ENCODE measurements at places on chromosomes 7 and 10.

GRCh38 chr10:128612195-128612594, 486.0 kb upstream of the MKI67 start:
- DNase-seq = no peak

DNA sequence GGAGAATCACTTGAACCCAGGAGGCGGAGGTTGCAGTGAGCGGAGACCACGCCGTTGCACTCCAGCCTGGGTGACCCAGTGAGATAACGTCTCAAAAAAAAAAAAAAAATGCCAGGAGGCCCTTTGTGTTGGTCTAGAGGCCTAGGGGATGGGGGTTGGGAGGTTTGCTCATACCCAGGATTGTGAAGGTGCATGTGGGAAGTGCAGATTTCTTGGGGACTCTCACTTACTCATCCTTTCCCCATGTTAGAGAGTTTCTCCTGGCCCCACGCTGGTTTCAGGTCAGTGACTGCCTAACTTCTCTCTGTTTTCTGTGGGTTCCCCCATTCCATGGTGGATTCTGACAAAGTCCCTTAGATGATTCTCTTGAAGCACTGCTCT, 471.5 kb upstream of the CNTNAP2 start:
- no peak for DNase-seq

DNA sequence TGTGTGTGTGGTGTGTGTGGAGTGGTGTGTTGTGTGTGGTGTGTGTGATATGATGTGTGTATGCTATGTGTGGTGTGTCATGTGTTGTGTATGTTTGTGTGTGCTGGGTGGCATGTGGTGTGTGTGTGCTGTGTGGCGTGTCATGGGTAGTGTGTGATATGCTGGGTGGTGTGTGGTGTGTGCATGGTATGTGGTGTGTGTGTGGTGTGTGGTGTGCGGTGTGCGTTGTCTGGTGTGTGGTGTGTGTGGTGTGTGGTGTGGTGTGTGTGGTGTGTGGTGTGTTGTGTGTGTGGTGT, 37.5 kb upstream of the DNAJB6 start:
- DNase-seq = no peak

DNA sequence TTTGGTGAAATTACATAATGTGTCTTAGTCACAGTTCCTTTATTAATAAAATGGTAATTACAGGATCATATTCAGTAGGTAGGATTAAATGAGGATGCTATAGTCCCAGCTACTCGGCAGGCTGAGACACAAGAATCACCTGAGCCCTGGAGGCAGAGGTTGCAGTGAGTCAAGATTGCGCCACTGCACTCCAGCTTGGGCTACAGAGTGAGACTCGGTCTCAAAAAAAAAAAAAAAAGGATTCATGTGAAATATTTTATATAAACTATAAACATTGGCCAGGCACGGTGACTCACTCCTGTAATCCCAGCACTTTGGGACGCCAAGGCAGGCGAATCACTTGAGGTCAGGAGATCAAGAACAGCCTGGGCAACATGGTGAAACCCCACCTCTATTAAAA, 197.9 kb downstream of the IMMP2L start:
- no peak for DNase-seq

- no peak for DNase-seq
Observed at GRCh38 chr10:235915-236314, 100.7 kb downstream of the ZMYND11 start.

DNA sequence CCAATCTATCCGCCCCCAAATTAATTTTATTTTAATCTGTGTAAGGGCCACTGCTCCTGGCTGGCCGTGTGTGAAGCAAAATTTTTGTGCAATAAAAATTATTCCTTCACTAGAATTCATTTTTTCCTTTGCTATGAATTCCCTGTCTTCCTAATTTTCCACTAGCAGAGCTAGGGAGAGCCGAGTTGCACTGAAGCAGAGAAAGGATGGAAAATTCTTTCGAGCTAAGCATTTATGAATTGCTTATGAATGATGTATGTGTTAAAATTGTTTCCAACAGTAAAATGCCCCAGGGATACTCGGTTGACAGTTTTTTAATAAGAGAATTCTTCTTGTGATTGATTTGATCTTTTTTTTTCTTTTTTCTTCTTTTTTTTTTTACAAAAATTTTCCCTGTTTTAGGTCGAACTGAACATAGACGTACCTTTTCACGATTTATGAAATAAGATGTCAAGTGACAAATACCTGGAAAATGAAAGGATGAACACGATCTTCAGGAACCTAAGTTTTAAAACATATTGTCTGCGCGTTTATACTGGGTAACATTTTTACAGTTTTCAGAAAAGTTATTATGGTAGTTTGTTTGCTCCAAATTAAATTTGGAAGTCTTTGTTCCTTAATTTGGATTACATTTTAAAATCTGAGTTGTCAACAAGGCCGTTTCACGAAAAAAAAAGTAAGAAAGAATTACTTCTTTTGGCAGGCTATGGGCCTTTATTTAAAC, 288.8 kb upstream of the NFE2L3 start:
- no peak for DNase-seq

- no peak for DNase-seq
Observed at GRCh38 chr10:73043766-73044377, 52.8 kb downstream of the P4HA1 start.

DNA sequence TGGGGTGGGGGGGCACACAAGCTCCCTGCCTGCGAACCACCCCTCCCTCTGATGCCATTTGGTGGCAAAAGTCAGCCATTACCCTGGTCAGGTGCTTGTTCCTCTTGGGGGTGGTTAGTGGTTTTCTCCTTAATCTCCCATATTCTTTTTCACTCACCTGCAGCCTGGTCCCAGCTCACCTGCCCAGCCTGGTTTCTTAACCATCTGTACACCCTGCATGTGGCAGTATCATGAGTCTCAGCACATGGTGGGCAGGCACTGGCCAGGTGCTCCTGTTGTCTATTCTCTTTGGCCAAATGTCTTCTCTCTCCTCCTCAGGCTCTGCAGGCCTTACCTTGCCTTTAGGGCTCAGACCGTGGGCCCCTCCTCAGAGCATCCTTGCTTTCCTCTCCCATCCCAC, 30.5 kb downstream of the OGDH start:
- DNase-seq = no peak

DNA sequence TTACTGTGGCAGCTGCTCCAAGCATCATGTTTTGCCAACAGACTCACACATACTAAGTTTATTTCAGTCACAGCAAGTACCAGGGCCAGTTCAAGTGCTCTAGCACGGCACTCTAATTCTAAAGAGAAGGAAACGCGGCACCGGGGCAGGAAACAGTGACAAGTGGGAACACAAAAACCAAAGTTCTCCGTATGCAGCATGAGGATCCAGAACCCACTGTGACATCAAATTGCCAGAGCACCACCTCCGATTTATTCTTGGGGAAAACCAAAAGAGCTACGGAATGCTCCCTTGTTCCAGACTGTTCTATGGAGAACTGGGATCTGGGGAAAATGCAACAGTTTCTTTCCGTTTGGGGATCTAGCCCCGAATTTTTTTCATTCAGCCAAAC, 448 bp upstream of the PTER start:
- no peak for DNase-seq

DNA sequence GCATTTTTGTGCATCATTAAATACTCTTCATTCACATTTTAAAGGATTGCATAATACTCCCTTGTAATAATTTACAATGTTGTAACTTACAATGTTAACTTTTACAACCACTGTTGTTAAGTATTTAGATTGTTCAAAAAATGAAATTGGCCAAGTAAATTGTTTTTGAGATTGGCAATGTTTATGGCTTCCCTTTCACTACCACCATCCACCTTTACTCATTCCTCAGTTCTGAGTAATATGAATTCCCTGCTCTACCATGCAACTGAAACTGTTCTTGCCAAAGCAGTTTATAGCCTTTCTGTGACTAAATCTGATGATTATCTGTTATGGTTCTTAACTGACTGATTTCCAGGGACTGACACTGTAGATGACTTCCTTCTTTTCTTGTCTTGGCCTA, 80.5 kb upstream of the TMEM106B start:
- no peak for DNase-seq

DNA sequence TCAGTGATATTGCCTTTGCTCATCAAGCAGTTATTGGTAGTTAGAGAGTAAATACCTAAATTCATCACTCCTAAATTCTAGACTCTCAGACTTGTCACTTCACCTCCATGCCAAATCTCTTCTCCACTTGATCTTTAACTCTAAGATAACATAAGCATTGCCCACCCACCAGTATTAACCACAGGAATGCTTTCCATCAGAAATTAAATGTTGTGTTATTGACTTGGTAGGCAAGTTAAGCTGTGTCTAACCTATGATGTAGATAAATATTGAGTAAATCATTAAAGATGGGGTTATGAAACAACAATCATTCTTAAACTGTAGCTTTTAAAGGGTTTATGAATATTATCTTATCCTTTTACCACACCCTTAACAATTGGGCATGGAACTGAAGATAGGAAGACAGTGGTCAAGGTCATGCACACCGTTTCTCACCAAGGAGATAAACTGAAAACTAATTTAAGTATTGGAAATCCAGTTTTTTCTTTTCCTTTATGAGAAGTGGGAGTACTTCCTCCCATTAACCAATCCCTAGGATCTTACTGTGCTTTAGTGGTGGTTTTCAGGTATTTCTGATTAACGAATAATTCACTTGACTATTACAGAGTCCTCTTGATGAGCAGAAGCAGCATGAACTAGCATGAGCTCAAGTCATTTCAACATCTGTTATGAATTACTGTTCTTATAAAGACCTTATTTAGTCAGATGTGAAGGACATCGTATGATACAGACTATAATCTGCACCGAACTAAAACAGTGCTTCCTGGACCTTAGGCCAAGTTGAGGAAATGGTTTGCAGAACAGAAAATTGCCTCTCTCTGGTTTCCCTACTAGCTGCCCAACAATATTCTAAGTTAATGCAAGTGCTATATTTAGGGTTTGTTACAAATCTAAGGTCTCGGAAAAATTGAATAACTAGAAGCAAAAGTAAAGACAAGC, 142.0 kb downstream of the LCOR start:
- DNase-seq = no peak

DNA sequence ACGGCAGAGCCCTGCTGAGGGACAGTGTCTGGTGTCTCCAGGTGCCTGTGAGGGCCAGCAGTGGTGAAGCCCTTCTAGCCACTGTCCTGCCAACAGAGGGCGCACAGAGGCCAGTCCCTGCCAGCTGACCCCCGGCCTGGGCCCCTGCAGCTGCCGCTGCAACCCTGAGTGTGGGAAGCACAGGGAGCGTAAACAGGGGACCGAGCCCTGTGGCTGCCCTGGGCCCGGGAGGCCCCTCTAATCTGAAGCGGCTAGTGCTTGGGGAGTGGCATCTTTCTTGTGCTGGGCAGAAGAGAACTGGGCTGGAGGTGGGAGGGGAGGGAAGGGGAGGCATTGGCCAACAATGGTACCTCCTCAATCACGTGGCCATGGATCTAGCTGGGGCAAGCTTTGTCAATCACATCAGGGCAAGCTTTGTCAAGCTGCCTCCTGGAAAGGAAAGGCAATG, 34.6 kb downstream of the TRIM8 start:
- peak; percentile 47 for DNase-seq

- DNase-seq = peak; percentile 3
Observed at GRCh38 chr7:40232242-40232893, 97.6 kb downstream of the SUGCT start.

- no peak for DNase-seq
Observed at GRCh38 chr10:93452143-93452542, 30.0 kb downstream of the MYOF start.

GRCh38 chr7:12637819-12638592, 49.4 kb upstream of the ARL4A start:
- DNase-seq = no peak

DNA sequence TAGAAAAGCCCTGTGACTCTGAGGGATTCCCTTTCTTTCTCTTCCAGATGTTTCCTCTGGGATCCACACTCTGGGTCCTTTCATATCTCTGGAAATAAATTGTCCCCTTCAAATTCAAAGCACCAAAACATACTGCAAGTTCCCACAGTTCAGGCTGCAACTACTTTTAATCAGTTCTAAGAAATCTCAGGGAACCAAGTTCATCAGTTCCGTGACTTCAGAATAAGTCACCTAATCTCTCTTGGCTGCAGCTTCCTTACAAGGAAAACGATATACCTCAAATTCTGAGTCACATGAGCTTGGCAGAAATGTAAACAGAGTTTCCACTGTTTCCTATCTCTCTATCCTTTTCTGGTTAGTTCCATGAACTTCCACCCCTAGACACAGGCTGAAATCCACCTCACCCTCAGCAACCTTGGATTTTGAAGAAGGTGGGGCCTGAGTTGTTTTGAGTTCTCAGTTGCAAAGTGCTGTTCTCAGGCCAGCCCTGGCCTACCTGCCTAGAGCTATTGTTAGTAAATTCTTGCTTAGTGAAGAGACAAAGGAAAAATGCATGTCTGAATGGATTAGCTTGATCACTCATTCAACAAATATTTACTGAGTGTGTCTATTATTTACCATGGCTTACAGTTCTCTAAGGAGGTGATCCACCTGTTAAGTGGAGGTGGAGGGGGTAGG, 59.3 kb upstream of the IL6 start:
- DNase-seq = no peak

DNA sequence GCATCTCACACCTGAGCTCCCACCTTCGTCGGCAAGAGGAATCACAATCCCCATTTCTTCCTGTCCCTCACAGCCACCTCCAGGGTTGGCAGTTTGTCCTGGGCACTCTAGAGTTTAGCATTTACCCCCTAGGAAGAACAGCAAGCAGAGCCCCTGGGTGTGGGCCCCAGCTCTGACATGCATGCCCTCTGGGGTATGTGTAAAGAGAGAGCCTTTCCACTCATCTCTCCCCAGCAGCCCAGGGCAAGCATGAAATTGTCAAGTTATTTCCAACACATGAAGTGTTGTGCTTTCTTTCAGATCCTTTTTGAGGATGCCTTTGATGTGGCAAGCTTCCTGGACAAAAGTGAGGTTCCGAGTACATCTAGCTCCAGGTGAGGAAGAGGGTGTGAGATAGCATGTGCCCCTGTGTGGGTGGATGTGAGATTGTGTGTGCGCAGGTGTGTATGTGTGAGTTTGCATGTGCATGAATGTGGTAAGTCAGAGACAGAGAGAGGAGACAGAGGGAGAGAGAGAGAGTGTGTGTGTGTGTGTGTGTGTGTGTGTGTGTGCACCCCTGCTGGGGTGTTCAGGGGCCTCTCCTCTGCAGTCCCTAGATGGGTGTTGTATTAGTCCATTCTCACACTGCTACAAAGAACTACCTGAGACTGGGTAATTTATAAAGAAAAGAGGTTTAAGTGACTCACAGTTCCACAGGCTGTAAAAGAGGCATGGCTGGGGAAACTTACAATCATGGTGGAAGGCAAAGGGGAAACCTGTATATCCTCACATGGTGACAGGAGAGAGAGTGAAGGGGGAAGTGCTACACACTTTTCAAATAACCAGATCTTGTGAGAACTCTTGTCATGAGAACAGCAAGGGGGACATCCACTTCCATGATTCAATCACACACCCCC, 18.1 kb downstream of the STRA8 start:
- no peak for DNase-seq

- DNase-seq = no peak
Observed at GRCh38 chr10:33335801-33336581, 1.5 kb upstream of the NRP1 start.
